ENCODE measurements at places on chromosomes 2 and 18.

DNA sequence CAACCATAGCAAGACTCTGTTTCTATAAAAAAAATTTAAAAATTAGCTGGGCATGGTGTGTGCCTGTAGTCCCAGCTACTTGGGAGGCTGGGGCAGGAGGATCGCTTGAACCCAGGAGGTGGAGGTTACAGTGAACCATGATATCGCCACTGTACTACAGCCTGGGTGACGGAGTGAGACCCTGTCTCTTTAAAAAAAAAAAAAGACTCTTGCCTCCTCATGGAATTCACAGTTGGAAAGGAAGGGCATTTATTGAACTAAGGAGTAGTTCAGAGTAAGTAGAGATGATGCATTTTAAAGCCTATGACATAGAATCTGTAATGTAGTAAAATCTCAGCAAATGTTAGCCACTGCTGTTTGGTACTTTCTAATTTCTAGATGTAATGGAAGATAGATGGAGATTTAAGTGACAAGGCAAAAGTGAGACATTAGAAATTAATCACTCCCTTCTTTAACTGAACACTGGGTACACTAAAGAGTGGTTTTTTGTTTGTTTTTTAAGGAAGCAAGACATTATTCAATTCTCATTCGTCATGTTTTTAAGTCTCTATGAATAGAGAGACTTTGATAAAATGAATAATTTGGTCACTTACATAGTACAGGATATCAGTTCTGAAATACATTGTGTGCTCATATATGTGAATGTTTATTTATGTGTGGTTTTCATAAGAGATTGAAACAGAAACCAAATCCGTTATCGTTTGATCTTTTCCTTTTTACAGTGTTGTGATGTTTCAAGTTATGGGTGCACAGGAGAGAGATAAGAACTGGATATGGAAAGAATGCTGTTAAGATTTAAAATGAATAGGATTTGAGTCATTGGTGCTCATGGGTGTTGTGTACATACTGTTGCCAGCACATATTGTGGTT lies 186.1 kb upstream of the STON1 start:
- DNase-seq: no peak

GRCh38 chr18:22469926-22470247 lies 52.2 kb upstream of the CTAGE1 start:
- DNase-seq: no peak

GRCh38 chr18:159037-159652 lies 788 bp downstream of the USP14 start:
- no peak for DNase-seq

- peak; percentile 71 for DNase-seq
These were observed at the start of gene KIF3C for GRCh38 chr2:25982273-25982967. Gene KIF3C, minus strand, starts transcription at chr2:25982497. Its CDS starts 580 bp downstream, at chr2:25981917.

DNA sequence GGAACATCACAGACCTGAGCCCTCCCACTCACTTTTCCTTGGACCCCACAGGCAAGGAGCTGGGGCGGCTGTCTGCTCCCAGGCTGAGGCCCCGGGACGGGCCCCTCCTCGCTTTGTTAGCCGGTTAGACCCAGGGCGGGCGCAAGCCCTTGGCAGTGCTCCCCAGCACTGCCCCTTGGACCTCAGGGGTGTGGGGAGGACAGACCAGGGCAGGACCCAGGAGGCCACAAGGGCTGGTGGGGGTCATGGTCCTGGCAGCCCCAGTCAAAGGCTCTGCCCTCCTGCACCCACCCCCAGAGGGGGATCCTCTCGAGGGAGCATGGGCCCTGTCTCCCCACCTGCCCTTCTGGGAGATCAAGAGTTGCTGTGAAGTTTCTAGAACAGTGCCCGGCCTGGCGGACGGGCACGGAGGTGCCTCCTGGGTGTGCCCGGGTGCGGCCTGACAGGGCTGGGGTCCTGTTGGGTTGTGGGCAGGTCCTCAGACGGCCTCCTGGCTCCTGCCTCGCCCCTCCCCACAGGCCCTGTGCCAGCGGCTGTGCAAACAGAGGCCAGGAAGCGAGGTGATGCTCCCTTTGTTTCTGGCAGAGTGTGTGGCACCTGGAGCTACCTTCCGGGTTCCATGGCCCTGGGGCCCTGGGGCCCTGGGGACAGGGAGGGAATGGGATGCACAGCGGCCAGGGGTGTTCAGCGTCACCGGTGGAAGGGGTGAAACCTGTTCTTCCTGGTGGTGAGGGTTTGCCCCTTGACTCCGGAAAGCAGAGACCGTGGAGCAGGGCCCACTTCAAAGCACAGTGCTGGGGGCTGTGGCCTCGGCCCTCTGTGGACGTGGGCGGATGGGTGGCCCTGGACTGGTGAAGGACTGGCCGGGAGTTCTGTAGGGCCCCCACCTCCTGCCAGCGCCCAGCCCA lies 2.9 kb upstream of the GAL3ST2 start:
- no peak for DNase-seq

DNA sequence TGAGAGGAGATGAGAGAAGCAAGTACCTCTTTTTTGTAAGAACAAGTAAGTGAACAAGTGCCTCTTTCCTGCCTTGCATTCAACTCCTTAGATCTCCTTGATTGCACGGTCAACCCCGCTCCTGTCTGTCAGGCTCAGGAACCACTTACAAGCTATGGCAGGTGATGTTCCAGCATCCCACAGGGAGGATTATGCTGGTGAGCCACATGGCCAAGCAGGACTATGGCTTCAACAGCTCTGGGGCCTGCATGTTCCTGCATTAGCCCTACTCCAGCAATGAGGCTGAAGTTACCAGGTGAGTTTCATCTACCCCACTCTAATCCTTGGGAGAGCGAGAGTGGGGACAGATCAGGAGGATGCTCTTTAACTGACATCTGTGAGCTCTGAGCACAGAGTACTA lies 29.5 kb downstream of the TTC32 start:
- DNase-seq: no peak

- no peak for DNase-seq
These were observed 111.6 kb downstream of the AGAP1 start for GRCh38 chr2:235605312-235606003.

GRCh38 chr2:205563646-205564045 lies 118.7 kb upstream of the NRP2 start:
- DNase-seq: no peak

DNA sequence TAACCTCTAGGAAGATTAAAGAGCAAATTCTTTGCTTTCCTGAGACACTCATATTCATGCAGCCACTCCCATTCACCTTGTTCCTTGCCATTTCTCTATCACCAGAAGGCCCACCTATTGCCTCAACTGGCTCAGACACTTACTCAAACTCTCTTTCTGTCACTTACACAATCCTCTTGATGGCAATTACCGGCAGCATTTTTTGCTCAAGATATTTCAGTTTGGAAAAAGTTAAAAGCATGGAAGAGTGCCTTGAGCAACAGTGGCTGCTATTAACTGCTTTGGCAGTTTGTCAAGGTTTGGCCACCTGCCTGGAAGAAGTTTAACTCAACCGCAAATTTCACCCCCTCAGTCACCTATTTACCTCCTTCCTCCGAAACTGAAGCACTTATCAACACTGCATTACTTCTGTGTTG lies 1104.0 kb upstream of the PIK3C3 start:
- no peak for DNase-seq

- no peak for DNase-seq
These were observed 64.6 kb upstream of the TFPI start for GRCh38 chr2:187618813-187619212.

GRCh38 chr2:166068981-166069380 lies 58.8 kb downstream of the SCN1A start:
- DNase-seq: no peak

GRCh38 chr2:33134086-33134771 lies 187.5 kb downstream of the LTBP1 start:
- no peak for DNase-seq

DNA sequence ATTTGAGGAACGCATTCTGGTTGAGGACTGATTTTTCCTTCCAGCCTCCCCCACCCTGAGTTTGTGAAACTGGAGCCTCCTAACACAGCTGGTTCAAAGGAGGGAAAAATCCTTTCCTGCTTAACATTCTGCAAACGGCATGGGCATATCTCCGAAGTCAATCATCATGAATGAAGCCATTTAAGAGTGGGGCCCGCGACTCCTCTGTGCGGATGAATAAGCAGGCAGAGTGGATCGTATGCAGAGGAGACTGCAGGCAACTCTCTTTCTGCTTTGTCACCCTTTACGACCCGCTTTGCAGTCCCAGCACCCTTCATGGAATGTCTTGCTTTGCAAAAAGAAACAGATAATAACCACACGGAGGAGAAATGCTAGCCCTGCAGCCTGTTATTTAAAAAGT lies 305.2 kb downstream of the CLIP4 start:
- no peak for DNase-seq

DNA sequence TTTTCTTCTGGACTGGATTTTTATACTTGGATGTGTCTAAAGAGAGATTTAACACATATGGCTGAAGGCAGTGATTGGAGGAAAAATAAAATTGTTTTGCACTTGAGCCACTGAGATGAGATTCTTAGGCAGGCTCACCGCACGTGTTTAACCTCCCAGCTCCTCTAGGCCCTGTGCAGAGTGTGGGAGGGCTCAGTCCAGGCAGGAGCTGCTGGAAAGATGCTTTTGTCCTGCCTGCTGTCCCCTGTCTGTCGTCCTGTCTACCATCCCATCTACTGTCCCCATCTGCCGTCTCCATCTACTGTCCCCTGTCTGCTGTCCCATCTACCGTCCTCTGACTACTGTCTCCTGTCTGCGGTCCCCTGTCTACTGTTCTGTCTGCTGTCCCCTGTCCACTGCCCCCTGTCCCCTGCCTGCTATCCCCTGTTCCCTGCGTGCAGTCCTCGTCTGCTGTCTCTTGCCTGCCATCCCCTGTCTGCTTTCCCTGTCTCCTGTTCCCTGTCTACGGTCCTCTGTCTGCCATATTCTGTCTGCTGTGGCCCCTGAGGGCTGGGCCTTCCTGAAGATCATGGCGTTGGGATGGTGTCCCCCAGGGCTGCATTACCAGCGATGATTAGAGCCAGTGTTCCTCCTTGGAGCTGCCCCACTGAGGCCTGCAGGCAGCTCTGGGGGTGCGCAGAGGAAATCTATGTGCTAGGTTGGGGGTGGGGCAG lies 43.7 kb upstream of the HS6ST1 start:
- no peak for DNase-seq

DNA sequence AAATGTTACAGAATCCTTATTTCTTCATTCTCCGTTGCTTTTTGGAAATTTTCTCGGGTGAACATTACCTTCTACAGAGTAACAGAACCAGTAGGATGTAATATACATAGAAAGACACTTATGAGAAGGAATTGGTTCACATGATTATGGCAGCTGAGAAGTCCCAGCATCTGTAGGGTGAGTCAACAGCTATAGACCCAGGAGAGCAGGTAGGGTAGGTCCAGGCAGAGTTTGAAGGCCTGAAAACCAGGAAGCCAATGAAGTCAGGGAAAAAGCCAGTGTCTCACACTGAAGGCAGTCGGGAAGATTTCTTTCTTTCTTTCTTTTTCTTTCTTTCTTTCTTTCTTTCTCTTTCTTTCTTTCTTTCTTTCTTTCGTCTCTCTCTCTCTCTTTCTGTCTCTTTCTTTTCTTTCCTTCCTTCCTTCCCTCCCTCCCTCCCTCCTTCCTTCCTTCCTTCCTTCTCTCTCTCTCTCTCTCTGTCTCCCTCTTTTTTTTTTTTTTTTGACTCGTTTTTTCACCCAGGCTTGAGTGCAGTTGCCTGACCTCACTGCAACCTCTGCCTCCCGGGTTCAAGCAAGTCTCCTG lies 15.1 kb upstream of the YES1 start:
- DNase-seq: no peak

All from effector CD4-positive, alpha-beta T cell (primary cell).